ENCODE measurements at places on chromosomes 3 and 15.

DNA sequence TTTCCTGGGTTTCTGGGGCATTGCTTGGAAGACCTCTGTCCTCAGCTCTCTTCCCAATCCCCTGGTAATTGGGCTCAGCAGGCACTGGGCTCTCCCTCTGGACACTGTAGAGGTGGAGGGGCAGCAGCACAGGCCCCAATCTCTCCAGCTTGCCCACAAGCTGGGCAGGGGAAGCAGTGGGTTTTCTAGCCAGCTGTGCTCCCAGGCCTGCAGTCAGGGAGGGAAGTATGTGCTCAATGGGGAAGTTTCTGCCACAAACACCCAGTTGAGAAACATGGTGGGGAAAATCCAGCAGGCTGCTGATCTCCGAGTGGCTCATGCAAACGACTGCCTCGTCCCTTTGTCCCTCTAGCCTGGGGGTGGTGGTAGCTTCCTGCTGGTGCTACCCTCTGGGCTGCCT is 12.8 kb upstream of the RFT1 start:
- no peak for DNase-seq

GRCh38 chr15:40456299-40456712 is 14.5 kb upstream of the CHST14 start:
- DNase-seq = no peak

DNA sequence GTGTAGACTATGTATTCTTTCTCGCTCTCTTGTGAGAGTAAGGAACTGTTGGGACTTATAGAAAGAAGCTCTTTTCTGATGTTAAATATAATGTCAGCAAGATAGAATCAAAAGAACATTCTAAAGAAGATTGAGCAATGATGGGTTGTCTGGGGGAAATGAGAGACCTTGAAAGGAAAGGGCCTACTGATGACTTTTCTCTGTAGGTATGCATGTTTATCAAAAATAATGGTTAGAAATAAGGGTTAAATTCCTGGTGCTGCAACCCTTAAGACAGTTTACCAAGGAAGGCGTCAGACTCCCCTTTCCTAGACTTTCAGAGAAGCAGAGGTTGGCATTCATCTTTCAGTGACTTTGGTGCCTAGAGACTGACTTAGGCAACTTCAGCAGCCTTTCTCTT is 69.8 kb downstream of the GHSR start:
- no peak for DNase-seq

GRCh38 chr15:68997050-68997449 is 17.4 kb upstream of the NOX5 start:
- DNase-seq = no peak

DNA sequence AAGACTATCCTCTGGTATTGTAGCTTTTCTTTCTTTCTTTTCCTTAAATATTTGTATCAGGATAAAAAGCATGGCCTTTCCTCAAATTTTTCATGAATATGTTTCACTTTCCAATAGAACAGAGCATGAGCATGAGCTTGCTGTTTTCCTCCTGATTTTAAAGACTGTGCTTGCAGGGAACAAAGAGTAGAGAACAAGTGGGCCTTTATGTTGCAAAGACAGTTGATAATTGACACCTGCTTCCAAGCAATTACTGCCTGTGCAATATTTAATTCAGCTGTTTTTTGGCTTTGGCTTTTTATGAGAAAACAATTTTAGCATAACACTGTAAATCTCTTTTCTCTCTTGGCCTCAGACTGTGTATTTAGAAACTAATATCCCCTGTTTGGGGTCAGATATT is 263.6 kb upstream of the AZI2 start:
- no peak for DNase-seq

- no peak for DNase-seq
Measured at GRCh38 chr3:125256675-125257074, 44.1 kb upstream of the SLC12A8 start.

- no peak for DNase-seq
Measured at GRCh38 chr3:10364806-10365205, 43.9 kb upstream of the SEC13 start.

DNA sequence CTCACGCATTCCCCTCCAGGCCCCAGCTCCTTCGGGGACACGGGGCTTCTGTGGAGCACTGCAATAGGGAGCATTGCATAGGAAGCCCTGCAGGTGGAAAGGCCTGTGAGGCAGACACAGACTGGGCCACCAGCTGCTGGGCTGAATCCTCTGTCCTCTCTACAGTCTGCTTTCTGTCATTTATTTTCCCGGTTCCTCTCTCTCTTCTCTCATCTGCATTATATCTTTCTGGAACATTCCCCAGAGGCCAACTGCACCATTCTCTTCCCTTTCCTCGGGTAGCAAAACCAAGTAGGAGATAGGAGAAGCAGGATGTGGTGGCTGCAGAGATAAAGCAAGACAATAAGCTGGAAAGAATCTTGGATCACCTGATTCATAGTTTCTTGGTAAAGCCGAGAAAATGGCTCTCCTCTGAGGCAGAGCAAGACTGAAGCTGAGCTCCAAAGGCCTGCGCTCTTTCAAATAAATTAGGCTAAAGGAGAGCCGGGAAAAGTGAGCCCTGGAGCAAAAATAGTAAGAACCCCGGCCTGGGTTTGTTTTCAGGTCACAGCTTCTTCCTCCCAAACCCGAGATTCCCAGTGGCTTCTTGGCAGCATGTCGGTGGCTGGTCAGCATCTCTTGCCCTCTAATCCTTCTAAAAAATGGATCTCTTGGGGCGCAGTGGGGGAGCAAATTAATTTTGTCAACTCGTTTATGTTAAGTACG is 5.3 kb downstream of the TM4SF4 start:
- DNase-seq = no peak

DNA sequence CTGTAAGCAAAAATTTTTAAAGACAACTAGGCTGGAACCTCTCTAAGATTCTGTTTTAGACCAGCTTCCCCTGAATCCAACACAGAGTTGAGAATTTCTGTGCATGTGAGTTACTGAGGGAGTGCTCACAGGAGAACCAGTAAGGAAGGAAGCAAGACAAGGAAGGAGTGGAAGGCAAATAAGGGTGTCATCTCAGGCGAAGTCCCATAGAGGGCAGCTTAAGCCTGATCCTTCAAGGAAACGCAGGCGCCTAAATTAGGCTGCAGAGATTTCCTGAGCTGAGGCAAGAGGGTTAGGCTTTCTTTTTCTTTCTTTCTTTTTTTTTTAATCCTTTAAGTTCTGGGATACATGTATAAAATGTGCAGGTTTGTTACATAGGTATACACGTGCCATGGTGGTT is 36.2 kb upstream of the COL6A6 start:
- no peak for DNase-seq

DNA sequence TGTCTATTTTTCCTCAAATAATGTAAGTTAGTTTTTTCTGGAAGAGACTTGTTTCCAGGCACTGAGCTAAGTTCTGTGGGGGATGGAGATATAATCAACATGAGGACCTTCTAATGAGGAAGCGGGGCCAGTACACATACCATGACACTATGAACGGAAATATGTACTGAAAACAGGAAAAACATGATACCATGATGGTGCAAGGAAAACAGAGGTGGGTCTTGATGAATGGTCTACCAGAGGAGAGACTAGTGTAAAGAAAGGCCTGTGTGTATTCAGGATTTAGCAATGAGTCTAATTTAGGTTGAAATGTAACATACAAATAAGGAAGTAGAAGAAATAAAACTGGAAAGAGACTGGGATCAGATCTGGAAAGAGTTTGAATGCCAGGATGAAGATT is 38.9 kb upstream of the TPRG1 start:
- no peak for DNase-seq

GRCh38 chr3:31613177-31613576 is 80.5 kb downstream of the STT3B start:
- DNase-seq = no peak

DNA sequence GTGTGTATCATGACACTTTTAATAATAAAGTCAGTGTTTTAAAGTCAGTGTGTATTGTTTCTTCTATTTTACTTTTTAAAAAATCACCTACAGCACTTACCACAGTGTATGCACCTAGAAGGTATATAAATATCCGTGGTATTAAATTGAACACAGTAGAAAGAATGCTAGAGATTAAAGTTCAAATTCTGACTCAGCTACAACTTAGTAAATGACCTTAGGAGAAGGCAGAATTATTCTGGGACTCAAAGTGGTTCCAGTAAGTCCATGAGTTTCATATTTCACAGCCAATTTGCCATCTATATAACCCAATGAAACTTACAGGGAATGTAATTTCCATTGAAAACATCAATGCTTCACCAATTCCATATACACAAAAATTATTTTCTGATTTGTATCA is 52.7 kb upstream of the MAP4 start:
- DNase-seq = no peak

DNA sequence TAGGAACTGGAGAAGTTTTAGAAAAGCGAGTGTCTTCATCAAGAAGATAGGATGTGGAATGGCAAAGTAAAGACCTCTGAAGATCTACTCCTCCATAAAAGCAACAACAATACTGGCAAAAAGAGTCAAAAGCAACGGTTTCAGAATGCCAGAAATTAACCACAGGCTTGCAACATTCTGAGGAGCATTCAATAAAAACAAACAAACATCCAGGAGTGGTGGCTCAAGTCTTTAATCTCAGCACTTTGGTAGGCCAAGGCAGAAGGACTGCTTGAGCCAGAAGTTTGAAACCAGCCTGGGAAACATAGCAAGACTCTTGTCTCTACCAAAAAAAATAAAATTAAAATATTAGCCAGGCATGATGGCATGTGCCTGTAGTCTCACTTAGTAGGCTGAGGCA is 143.2 kb upstream of the HACD2 start:
- DNase-seq = no peak
